Amniotic stem cell (primary cell): ENCODE measurements at places on chromosomes 11 and 22.
A peak's percentile ranks its signal among the peaks of the same experiment; 100 is the strongest.

- DNase-seq, result no peak
These were observed 34.6 kb upstream of the BID start for GRCh38 chr22:17808693-17809403.

DNA sequence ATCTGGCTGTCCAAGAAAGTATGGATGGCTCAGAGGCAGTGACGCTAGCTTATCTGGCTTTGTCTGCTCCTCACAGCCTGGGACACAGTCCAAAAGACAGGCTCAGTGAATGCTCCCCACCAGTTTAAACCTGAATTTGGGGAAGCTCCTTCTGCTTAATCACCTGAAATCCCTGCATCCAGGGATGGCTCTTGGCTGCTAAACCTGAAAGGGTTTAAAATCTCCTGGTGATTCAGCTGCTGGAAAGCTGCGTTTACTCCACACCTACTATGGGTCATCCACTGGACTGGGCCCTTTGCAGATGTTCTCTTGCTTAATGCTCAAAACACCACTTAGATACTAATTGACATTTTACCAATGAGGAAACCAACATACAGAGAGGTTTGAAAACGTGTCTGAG lies 302.0 kb upstream of the NARS2 start:
- DNase-seq, result no peak

DNA sequence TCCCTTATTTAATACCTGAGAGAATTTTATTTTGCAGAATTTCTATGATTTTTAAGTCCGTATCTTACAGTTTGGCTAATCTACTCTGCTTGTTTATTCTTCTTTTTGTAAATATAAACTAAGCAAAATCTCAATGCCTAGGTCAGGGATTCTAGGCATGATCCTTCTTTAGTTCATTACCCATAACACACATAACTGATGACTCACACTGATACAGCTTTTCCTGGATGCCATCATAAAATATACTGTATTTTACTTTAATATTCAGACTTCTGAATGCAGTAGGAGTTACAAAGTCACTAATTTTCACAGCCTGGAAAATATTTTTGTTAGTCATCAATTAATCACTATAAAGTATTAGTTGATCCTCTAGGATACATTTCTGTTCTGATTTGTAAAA lies 898.2 kb upstream of the RAG2 start:
- no peak for DNase-seq

DNA sequence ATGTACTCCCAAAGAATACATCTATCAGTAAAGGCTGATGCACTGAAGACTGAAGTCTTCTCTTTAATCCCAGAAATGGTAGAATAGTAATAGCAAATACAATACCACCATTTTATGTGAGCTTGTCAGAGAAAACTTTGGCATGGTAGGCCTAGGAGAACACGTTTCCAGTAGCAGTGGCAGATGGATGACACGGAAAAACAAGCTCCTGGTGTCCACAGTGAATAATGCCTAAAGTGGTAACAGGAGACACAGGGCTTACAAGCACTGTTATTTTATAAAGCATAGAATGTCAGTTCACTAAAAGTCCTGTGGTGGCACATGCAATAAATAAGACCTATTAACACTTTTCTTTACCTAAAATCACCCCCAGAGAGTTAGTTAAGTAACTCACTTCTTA lies 277.6 kb downstream of the TTC28 start:
- DNase-seq, result no peak

GRCh38 chr22:28002863-28003565 lies 84.0 kb upstream of the PITPNB start:
- DNase-seq, result no peak

- no peak for DNase-seq
These were observed 21.7 kb downstream of the CHST1 start for GRCh38 chr11:45643598-45644260.

GRCh38 chr11:88535916-88536547 lies 198.5 kb upstream of the CTSC start:
- DNase-seq, result peak; percentile 61

- no peak for DNase-seq
These were observed 18.1 kb downstream of the THY1 start for GRCh38 chr11:119404872-119405271.

DNA sequence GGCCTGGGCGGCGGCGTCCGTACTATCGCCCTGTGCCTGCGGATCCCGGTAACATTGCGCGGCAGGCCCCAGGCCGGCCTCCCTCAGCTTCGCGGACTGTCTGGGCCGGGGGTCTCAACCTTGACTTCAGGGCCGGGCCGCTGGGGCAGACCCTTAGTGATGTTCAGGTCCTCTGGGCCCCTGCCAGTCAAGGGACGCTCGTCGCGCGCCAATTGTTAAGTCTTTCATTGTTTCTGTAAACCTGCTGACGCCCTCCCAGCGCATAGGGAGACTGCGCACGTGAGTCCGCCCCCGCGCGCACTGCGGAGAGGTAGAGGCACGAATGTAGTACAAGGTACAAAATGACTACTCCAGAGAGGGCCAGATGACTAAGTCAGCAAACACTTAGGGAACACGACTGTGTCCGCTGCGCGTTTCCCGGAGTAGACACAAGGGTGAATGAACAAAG lies 451 bp upstream of the HDHD5 start:
- no peak for DNase-seq

DNA sequence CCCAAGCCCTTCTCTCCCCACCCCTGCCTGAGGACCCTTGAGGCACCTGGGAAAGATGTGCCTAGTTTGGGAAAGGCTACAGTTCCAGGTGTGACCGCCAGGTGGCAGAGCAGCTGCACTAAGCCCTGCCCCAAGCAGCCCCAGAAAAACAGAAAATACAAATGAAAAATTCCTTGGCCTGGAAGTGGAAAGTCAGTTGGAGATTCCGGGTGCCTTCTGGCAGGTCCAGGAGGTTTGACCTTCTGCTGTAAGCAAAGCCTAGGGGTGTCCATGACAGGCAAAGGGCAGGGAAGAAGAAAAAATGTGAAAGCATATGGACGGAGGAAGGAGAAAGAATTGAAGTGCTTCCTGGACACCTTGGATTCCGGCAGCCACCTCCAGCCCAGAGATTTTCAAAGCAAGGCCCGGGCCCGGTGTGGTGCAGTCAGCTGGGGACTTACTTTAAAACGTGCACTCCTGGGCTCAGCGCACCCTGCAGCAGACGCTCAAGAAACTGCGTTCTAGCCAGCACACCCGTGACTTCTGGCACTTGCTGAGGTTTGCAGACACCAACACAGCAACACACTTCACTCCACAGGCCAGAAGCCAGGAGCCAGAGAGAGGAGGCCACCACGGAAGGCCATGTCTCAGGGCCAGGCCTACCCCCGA lies 37.3 kb upstream of the SLC22A12 start:
- no peak for DNase-seq

DNA sequence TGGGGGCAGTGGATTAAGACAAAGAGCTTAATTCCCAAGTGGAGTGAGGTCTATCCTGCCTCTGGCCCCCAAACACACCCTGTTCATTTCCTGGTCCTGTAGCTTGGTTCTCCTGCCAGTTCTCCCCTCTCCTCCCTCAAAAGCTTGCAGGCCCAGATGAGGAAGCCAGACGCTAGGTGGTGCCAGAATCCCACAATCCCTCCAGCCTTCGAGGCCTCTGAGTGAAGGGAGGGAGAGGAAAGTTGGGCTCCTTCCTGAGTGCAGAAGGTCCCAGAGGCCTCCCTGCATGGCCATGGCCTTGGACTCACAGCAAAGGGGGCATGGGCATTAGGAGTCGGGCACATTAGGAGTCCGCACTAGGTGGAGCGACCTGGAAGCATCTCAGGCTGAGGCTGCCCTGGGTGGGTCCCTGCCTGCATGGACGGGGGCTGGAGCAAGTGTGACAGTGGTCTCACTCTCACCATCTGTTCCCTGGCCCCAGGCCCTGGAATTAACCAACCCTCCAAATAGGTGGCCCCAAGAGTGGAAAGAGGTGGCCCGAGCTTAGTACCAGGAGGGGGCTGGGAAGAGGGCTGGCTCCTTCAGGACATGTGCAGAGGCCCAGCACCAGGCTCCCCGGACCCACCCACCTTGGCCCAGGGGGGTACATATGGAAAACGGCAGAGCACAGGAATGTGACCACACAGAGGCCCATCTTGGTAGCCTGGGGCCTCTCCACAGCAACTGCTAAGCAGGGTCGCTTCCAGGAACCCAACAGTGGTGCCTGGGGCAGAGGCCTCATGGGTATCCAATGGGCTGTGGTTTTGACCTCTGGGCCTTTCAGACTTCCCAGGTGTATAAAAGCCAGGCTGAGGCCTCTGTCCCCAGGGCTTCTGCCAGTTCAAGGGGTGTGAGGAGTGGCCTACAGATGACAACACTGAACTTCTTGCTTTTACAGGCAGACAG lies 5.2 kb downstream of the FXYD2 start:
- DNase-seq, result no peak

DNA sequence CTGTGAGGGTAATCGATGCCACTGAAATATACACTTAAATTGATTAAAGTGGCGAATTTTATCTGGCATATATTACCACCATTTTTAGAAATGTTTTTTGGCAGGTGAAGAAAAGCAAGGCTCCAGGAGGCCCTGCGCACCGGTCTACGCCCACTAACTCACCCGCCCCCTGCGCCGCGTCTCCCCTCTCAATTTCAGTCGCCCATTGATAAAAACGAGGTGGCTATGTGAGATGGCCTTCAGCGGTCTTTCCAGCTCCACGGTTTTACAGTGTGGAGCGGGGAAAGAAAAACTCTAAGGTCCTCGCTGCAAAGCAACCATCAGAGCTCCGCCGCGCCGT lies 602 bp upstream of the AQP11 start:
- no peak for DNase-seq

DNA sequence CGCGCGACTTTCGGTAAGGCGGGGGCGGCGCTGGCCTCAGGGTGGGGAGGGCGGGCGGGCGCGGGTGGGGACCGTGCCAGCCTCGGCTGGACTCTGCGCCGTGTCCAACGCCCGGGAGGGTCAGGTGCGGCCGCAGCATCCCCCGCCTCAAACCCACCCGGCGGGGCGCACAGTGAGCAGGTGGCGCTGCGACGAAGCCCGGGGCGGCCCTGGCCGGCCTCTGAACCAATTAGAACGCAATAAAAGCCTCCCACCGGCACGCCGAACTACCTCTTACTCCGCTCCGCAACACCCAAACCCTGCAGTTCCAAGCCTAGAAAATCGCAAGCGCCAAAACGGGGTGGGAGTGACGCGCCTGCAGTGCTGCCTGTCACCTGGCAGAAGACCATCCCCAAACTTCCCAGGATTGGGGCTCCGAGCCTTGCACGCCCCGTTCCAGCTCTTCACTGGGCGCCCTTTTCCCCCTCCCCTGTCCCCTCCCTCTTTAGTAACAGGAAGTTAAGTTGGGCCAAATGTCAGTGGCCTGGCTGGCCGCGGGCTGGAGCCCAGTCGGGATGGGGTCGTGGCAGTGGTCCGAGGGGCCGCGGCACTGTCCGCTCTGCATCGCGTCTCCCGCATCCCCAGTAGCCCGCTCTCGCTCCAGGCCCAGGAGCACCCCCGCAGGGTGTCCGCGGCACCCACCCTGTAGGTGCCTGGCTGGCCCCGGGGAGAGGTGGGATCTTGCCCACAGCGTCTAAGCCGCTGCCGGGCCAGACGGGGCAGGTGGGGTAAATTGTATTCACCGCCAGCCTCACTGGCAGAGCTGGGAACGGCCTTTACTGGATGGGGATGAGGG lies 541 bp downstream of the MICAL2 start:
- DNase-seq, result no peak

GRCh38 chr11:71200172-71200716 lies 52.1 kb downstream of the SHANK2 start:
- DNase-seq, result no peak

DNA sequence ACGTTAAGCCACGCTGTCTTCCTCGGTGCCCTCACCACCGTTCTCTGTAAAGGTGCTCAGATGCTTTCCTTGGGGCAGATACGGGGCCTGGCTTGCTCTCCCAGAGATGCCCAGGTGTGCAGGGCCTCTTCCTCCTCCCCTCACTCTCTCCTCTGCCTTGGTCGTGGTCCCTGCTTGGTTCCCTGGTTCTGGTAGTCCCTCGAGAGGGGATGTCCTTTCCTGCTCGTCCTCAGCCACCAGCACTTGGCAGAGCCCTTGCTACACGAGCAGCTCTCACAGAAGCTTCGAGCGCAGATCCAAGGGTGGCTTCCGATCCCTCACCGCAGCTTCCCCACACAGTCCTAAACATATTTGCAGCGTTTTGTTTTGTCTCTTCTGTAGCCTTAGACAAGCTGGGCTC lies 298.8 kb downstream of the TBC1D22A start:
- no peak for DNase-seq

DNA sequence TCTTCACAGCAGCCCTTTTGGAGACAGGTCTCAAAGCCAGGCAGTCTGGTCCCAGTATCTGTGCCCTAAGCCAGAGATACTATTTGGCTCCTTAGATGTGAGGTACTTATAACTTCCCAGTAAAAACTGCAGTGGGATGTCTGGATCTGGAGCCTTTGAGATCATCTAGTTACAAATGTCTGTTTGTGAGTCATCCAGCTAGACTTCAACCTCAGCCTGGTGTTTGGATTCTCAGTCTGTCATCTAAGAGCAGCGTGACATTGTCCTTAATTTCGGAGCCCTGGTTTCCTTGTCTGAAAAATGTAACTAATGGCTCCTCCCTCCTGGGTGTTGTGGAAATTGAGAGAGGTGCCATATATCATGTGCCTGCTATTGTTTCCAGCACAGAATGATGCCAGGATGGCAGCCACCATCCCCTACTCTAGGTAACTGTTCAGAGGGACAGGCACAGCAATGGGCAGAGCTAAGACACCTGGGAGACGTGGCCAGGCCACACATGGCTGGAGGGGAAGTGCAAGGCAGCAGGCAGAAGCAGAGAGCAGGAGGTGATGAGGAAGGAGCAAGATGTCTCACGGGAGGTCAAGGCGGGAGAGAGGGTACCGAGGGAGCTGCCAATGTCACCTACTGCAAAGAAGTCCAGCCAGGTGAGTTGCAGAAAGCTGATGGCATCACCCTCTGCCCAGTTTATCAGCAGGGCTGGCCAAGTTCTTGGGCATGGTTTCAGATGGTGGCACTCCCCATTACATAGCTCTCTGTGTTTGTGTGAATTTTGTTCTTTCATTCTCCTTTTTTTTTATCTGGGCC lies 20.6 kb upstream of the ST3GAL4 start:
- DNase-seq, result no peak

DNA sequence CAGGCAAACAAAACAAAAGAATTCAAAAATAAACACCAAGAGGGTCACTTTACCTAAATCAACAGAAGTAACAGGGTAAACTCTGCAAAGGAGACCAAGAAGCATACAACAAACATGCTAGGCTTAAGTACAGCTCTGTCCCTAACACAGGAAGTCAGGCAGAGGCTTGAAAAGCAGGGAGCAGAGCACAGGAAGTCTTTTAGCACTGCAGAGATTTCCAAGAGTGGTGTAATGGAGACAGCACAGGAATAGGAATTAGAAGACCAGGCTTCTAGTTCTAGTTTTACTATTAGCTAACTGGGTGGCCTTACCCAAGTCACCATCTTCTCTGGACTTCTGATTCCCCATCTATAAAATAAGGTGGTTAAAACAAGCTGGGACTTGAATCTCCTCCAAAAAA lies 1.9 kb downstream of the RBFOX2 start:
- DNase-seq, result no peak

GRCh38 chr11:84722583-84723108 lies 904.5 kb downstream of the DLG2 start:
- no peak for DNase-seq

DNA sequence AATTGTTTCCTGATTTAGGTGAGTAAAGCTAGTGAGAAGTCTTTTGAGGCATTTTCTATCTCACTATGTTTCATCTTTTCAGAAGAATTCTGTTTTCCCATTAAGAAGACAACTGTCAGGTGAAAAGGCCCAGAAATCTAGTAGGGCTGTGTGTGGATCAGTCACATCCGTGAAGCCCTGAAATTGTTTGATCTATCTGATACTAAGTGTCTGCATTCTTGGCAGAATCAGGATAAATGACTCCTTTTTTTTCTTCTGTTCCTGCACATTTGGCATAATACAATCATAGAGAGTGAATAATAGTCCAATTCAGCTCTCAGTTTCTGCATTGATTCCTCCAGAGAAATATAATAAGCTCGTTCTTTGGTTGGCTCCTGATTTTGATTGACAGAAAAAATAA lies 208.3 kb downstream of the NAV2 start:
- DNase-seq, result no peak
